ENCODE measurements at places on chromosomes 4 and X.

GRCh38 chr4:85544751-85545150 lies 69.8 kb downstream of the ARHGAP24 start:
- no peak for DNase-seq

- no peak for DNase-seq
Measured at GRCh38 chrX:17706676-17707075, 30.6 kb upstream of the SCML1 start.

DNA sequence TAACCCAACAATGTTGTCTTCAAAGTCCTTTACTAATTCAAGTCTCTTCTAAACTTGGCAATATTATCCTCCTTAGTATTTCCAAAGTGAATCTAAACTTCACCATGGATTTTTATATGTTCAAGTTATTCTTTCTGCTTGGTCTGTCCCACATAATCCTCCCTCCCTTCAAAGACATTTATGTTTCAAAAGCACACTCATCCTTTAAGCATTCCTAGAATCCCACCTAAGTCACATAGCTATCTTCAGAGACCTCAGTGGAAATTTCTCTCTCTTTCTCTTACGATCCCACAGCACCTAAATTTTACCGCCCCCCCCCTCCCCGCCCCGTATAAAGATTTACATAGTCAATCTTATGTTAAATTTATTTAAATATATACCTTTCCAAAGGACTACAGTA lies 314.9 kb upstream of the GRIA3 start:
- no peak for DNase-seq

DNA sequence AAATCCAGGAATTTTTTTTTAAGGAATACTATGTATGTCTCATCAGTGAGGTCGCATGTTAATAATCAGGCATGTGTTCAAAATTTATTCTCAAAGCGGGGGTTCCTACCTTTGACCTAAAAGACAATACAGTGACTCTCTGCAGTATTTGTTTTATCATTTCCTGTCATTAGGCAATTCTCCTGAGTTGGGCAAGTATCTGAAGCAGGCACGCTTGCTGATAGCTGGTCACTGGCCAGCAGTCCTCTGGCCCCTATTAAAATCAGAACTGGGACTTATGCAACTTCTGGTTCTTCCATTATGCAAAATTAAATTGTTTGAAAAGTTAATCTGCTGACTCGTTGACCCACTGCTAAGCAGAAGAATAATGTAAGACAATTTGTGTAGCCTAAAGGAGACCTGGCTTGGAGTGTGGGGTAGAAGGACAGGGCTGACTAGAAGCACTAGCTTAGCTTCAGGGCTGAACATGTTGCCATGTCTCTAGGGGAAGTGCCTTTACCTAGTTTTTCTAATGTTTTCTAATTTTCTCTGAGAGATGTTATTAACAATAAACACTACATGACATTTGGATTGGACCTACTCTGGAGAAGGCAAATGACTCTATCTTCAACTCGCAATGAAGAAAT lies 36.0 kb upstream of the GABRA2 start:
- no peak for DNase-seq

GRCh38 chr4:133102043-133102442 lies 47.1 kb upstream of the PCDH10 start:
- DNase-seq: no peak
